Small intestine (tissue), 16 donors: ENCODE measurements at places on chromosomes 3 and 15. TPM values are rescaled to one million over a fixed set of nuclear protein-coding genes. Genes with fewer than 3 reads are reported as not detected.

Gene PCSK6
- polyA plus RNA-seq = 6.2 TPM

Gene NPAP1
- polyA plus RNA-seq = not detected

Gene IL12A
- not detected for polyA plus RNA-seq

DNA sequence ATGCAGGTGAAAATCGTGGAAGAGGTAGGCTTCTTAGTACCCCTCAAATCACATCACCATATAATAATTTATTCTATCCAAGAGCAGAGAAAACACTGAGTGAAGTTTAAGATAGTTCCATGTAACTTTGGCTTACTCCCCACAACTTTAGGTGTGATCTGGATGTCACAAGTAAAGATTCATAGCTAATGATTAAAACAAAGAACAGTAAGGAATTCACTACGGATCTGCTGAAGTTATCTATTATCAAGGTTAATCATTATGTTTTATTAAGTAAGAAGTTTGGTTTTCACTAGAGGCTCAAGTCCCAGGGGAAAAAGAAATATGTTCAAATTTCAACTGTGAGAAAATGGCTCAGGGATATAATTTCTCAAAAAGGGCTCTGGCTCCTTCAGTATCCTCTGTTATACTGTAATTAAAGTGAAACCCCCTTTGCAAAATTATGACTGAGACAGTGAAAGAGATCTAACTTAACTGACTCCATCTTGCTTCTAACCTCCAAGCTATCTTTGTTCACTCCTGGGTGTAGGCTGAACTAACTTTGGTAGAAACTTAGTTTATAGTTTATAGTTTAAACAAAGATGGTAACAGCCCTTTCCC lies 17.1 kb downstream of the CD80 start:
- no peaks in the 10 kb centered on the region for H3K36me3 ChIP-seq
- no peaks in the 10 kb centered on the region for H3K4me1 ChIP-seq
- H3K27ac ChIP-seq = no peak overlapping the region
- no peaks in the 10 kb centered on the region for H3K27me3 ChIP-seq
- no peak for DNase-seq
- H3K4me3 ChIP-seq = no peak overlapping the region

- H3K4me3 ChIP-seq = no peak overlapping the region
- no peaks in the 10 kb centered on the region for H3K27me3 ChIP-seq
- no peaks in the 10 kb centered on the region for H3K4me1 ChIP-seq
- no peak for DNase-seq
- H3K27ac ChIP-seq = no peak overlapping the region
Observed at GRCh38 chr15:25689592-25689991, 173.5 kb downstream of the ATP10A start.

DNA sequence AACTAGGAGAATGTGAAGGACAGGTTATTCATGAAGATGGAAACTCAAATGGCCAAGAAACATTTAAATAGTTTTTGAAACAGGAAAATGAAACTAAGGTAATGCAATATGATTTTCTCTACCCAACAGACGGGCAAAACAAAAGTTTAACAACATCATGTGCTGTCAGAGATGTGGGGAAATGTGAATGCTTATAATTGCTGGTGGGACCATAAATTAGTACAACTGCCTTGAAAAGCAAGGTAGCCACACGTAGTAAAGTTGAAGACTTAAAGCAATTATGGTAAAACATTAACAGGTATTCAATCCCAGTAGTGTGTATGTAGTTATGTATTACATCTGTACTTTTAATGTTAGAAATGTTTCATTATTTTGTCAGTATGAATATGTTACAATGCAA lies 57.0 kb upstream of the C3orf80 start:
- H3K27ac ChIP-seq = no peak overlapping the region
- no peaks in the 10 kb centered on the region for H3K4me1 ChIP-seq
- no peaks in the 10 kb centered on the region for H3K36me3 ChIP-seq
- H3K4me3 ChIP-seq = no peak overlapping the region
- DNase-seq = peak; percentile 20
- H3K27me3 ChIP-seq = no peaks in the 10 kb centered on the region

- peaks cover 14% of the 10 kb centered on the region for H3K4me1 ChIP-seq
- no peak overlapping the region for H3K27ac ChIP-seq
- DNase-seq = peak; percentile 86
- peaks cover 4% of the 10 kb centered on the region for H3K36me3 ChIP-seq
Observed at GRCh38 chr15:74950078-74950908, 6.3 kb downstream of the RPP25 start.

GRCh38 chr3:111598552-111598951 lies 3.4 kb upstream of the ZBED2 start:
- H3K36me3 ChIP-seq = no peaks in the 10 kb centered on the region
- no peak overlapping the region for H3K4me3 ChIP-seq
- no peaks in the 10 kb centered on the region for H3K27me3 ChIP-seq
